ENCODE measurements at places on chromosomes 7 and 10.
A peak's percentile ranks its signal among the peaks of the same experiment; 100 is the strongest.

DNA sequence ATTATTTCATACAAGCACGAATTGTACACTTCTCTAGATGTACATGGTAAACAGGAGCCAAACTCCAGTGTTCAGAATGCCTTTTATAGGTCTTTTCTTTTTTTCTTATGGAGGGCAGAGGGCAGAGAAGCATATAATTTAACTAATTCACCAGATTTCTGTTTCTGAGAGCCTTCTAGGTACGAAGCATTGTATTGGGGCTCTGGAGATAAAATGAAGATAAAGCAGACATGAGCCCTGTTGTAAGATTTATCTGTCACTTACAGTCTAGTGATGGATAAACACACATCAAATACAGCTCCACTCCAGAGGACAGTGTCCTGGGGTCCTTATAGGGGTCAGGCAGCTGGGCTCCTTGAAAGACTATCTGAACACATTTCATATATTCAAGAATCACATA, 265.5 kb downstream of the SKAP2 start:
- DNase-seq: no peak

- DNase-seq: no peak
Observed at GRCh38 chr7:40640566-40640965, 505.8 kb downstream of the SUGCT start.

GRCh38 chr7:153383781-153384180, 624.2 kb downstream of the ACTR3B start:
- no peak for DNase-seq

GRCh38 chr10:43044961-43045621, 31.8 kb upstream of the RET start:
- no peak for DNase-seq

GRCh38 chr7:135650831-135651573, 11.3 kb upstream of the STMP1 start:
- no peak for DNase-seq

- no peak for DNase-seq
Observed at GRCh38 chr7:70263471-70264255, 665.4 kb downstream of the AUTS2 start.

DNA sequence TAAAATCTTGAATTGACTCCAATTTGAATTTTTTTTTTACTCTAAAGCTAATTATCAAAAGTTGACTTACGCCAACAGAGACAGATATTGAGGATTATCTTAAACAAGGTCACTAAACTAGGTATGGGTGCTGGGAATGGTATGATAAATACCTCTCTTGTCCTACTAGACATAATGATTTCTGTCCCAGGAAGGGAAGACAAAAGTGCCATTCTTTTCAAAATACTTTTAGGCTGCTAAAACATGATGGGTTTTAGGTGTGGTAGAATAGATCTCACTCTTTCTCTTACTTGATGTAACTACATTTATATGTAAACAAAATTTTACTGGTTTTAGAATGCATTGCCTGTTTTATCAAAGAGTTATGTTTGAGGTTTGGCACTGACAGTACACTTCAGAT, 15.1 kb downstream of the TMEM60 start:
- DNase-seq: no peak

DNA sequence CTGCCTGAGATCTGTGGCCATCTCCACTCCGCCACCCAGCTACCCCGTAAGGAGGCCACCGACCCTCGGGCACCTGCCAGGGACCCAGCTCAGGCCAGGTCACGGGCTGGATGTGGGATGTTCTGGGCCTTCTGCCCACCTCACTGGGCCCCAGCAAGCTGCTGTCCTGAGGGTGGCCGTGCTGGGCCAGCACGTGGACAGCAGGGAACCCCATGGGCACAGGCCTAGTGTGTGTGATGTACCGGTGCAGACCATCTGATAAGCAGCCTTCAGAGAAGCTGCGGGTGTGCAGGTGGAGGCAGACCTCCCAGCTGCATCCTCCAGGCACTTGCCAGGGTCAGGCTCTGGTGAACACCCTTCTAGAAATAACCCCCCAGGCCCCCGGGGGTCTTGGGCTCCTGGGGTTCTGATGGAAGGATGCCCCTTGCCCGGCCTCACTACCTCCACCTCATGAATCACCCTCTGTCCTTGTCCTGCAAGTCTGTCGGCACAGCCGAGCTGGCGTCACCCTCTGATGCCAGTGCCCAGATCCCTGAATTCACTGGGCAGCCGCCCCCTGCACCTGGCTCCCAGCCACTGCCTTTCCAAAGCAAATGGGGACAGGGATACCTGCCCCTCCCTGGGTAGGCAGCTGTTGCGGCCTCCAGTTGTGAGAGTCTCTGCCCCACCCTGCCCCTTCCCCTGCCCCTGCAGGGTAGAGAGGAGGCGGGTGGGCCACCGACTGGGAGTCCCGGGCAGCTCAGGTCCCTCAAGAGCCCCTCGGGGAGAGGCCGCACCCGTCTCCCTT, 139.8 kb downstream of the FAM53B start:
- peak; percentile 37 for DNase-seq

DNA sequence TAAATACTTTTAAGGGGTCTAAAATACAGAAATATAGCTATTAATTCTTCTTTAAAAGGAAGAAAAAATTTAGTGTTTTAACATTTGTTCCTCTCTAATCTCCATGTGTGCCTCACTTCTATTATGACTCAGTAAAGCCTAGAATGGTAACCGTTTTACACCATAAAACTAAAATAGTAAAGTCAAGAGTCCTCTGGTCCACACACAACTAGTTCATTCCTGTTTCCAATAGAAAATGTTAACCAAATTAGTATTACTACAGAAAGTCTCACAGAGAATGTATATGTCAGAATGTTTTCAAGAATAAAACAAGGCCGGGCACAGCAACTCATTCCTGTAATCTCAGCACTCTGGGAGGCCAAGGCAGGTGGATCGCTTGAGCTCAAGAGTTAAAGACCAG, 55.8 kb downstream of the CNOT4 start:
- DNase-seq: no peak

DNA sequence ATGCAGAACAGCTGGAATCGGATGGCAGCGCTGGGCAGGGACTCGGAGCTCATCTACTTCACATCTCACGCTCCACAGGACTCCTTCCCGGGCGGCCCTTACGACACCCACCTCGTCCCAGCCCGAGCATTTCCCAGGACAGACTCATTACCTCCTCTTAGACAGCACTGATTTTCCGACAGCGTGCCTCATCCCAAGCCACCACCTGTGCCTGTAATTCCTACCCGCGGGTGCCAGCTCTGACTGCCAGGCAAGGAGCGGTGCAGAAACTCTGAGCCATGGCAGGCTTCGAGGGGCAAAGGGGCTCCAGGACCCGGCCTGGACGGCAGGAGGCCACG, 25.6 kb downstream of the GPER1 start:
- no peak for DNase-seq

- no peak for DNase-seq
Observed at GRCh38 chr7:67019562-67020390, 23.1 kb downstream of the TYW1 start.

DNA sequence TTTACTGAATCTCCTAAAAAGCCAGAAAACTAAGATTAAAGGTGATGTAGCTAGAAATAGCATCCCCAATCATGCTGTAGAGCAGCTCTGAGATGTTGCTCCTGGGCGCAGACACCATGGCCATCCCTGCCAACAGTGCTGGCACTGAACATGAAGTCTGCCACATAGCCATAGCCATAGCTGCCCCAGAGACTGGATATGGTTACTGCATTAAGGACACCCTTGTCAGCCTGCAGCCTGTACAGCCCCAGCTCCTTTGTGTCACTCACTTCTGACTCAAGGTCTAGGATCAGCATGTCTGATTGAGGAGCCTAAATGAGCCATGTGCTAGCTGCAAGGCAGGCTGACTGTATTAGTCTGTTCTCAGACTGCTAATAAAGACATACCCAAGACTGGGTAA, 284.6 kb downstream of the RPS24 start:
- DNase-seq: no peak

DNA sequence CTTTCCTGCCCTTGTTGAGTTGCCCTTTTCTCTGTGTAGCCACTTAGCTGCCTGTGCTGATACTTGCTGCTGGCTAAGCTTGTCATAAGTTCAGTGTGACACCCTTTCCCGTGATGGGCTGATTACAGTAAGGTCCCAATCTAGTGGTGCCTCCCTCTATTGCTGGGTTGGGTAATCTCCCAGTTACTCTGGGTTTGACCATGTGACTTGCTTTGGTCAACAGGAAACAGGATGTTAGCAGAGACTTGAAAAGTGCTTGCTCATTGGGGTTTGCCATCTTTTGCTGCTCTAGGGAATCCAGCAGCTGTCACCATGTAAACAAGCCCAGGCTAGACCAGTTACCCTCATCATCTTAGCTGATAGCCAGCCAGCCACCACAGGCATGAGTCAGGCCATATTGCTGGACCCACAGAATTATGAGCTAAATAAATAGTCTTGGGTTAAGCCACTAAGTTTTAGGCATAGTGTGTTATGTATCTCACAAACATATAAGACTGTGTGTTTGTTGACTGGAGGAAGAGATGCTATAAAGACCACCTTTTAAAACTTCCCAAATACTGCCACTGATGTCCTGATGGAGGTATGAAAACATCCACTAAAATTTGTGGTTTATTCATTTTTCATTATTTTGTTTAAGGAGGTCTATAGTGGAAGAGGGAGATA, 4.0 kb upstream of the LEP start:
- DNase-seq: peak; percentile 50

DNA sequence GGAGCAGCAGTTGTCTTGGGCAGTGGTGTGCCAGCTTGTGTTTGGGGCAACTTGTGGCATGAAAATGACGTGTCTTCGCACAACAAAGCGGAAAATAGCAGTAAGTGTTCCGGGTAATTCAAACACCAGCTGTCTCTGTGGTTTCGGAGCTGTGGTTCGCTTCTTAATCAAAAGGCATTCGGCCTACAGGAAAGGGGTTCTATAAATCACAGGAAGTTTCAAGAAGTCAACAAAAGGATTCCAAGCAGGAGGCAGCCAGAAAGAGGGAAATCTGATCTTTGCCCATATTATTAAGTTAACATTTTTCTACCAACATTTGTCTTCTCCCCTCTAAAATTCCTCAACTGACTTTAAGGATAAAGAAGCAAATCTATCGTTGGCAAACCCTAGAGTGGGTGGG, 353.4 kb downstream of the FGFR2 start:
- DNase-seq: no peak

- no peak for DNase-seq
Observed at GRCh38 chr10:30542001-30542894, 87.3 kb downstream of the LYZL2 start.

DNA sequence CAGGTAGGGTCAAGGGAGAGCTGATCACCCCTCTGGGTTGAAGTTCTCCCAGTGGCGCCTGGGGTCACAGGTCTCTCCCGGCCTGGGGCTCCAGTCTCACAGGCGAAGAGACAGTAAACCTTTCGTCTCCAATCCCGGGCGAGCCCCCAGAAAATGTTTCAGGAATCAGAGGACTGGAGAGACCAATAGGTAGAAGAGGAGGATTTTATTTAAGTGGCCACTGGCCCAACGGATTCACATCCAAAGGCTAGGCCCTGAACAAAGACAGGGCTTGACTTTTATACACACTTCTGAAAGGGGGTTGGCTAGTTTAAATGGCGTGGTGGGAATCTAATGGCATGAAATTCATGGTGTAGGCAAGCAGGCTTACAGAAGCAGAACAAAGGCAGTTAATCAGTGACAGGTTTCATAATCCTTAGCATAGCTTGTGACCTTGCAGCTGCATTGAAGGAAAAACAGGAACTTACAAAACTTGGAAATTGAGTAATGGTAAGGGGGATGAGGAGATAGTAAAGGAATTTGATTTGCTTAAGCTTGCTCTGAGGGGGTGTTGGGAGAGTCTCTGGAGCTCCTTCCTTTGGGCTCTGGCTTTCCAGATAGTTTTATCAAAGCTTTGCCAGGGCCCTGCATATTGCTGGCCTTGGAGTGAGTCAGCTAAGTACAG, 105.5 kb downstream of the TRIM24 start:
- DNase-seq: no peak

DNA sequence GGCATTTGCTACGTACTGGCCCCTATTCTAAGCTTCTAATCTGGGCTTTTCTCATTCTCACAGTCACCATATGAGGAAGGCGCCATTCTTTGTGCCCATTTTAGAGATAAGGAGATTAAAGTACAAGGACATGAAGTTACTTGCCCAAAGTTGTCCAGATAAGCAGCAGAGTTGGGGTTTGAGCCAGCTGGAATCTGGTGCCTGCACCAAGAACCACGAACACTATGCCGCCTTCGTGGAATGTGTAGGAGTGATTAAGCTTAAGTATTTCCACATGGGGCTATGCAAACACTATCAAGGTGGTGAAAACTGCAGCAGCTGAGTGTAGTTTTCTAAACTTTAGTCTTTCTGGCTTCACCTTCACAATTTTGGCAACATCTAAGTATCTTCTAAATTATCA, 342.7 kb upstream of the ETV1 start:
- DNase-seq: no peak

DNA sequence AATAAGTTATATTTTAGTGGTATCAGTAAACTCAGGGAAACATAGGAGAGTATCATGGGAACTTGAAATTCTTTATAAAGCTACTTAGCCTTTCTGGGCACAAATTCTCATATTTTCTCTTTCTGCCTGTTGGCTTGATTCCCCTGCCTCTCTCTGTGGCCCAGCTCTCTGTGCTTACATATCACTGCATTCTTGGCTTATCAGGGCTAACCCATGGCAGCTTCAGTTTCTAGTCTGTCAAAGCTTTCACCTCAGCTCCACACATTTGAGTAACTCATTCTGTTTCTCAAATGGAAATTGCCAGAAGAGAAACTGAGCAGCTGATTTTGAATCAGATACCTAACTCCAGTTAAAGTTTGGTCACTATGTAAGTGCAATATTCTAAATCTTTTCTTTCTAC, 713.1 kb downstream of the DNAJB9 start:
- DNase-seq: no peak

DNA sequence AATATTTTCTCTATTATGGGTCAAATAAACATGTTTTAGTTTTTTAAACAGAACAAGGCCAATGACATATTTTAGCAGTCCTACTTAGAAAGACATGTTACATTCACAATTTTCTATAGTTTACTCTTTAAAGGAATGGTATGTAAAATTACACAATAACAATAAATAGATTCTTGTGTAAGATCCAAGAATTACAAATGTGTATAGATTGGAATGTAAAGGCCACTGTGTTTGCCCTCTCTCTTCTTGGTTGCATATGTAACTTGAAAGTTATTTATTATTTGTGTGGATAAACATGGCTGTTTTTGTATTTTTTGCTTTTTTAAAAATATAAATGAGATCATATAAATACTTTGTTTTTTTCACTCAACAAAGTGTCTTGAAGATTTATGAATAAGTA, 979.3 kb upstream of the CELF2 start:
- no peak for DNase-seq

GRCh38 chr10:130246113-130246512, 109.9 kb downstream of the GLRX3 start:
- no peak for DNase-seq

DNA sequence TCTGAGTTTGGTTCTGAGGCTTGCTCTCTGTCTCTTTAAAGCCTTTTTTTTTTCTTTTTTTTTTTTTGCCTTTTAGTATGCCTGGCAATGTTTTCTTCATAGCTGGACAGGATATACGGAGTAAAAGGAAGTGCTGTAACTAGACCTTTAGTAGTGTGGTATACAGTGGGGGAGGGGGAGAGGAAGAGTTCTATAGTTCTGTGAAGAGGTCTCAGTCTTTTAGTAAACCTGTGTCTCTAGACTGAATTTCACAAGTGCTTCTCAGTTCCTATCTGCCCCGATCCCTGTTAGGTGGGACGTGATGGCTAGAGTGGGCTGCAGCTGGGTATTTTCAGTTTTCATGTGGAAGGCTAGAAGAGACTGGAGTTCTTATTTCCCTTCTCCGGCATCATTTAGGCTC, 3.1 kb upstream of the ABCC2 start:
- DNase-seq: no peak

GRCh38 chr10:63192826-63193225, 59.7 kb downstream of the NRBF2 start:
- no peak for DNase-seq
